Pons (tissue), 1 donor: ENCODE measurements at places on chromosomes 5 and 9.

- no peak for DNase-seq
Observed at GRCh38 chr9:5013374-5013773, 28.3 kb downstream of the JAK2 start.

DNA sequence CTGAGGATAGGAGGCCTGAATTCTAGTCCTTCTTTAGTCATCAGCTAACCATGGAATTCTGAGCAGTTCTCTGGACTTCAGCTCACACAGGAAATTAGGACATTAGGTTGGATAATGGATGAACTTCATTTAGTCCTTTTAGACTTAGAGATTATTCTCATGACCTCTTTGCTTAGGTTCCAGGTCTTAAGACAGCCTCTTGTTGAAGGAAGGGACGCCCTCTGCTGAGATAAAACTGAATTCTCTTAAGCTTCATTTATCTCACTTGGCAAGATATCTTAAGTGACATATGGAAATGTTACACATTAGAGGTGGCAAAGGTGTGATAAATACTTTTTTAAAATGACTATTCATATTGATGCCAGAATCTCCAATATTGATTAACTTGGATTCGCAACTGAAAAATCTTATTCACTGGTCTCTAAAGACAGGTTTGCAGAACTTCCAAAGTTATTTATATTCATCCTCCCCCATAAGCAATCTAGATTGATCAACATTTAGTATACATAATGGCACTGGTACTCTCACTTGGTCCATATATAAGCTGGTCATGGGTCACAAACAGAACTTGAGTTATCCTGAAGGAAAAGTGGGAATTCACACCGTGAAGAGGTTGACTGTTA, 16.9 kb upstream of the ZNF366 start:
- DNase-seq: peak; percentile 72

- no peak for DNase-seq
Observed at GRCh38 chr5:159426694-159427093, 96.4 kb upstream of the IL12B start.

- no peak for DNase-seq
Observed at GRCh38 chr5:33761139-33761538, 130.7 kb downstream of the ADAMTS12 start.

- no peak for DNase-seq
Observed at GRCh38 chr5:135831439-135831838, 3.0 kb upstream of the SLC25A48 start.

DNA sequence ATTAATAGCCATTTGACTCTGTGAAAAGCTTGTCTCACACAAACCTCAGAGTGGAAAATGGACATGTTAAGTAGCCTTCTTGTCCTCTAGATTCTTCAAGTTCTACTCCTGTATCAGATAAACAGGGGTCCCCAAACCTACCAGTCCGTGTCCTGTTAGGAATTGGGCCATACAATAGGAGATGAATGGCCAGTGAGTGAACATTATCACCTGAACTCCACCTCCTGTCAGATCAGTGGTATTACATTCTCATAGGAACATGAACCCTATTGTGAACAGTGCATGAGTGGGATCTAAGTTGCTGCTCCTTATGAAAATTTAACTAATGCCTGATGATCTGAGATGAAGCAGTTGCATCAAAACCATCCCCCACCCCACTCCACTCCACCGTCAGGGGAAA, 136.3 kb downstream of the TMEM232 start:
- DNase-seq: no peak

GRCh38 chr5:134526483-134527155, 1.1 kb downstream of the JADE2 start:
- DNase-seq: no peak

GRCh38 chr5:53277491-53277890, 167.9 kb upstream of the MOCS2 start:
- DNase-seq: no peak

DNA sequence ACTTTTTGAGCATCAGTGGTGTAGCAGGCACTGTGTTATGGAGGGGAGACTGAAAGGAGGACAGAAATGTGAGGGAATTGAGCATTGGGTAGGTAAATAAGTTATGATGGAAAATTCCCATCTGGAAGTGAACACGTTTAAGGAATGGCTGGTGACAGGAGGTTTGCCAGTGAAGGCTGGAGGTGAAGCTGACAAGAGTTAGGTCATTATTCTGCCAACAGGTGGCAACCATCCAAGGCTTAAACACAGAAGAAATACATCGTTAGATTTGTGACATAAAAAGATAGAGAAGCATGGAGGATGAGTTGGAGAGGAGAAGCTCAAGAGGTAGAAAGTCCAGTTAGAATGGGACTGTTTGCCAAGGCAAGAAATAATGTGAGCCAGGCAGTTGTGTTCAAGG, 455.3 kb upstream of the SGCD start:
- DNase-seq: no peak

- no peak for DNase-seq
Observed at GRCh38 chr5:32790411-32790951, 79.4 kb downstream of the NPR3 start.

GRCh38 chr9:133526721-133527321, 2.1 kb upstream of the MYMK start:
- peak; percentile 91 for DNase-seq

DNA sequence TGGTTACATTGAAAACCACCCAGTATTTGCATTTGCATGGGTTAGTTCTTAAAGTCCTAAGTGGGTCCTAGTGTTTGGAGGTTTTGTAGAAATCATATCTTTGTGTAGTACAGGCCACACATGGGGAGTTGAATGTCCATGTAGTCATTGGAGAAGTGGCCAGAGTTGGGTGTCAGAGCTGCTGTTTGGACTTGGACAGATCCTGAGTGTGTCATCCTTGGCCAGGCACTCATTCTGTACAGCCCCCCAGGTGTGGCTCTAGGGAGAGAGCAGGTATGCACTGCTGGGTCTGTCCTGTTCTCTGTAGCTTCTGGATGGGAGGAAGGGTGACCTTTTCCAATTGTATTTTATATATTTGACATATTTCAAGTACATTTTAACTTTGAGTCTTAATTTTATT, 82.4 kb downstream of the IQGAP2 start:
- DNase-seq: no peak

- no peak for DNase-seq
Observed at GRCh38 chr5:97209343-97209742, 26.3 kb upstream of the RIOK2 start.

DNA sequence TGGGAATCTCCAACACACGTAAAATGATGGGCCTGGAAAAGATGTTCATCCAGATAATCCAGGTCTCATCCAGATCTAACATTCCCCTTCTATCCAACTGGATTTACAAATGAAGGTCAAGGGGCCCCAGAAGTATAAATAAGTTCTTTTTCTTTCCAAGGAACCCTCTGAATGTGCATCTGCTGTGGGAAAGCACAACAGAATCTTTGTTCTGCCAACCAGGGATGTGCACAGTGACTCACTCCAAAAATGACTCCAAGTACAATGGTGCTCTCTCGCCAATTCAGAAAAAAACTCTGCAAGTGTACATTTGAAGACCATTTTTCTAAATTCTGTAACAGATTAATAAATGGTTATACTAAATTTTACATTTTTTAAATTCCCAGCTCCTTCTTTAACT, 12.4 kb downstream of the RAPGEF6 start:
- peak; percentile 97 for DNase-seq

- DNase-seq: no peak
Observed at GRCh38 chr5:144028058-144028457, 142.4 kb downstream of the YIPF5 start.

DNA sequence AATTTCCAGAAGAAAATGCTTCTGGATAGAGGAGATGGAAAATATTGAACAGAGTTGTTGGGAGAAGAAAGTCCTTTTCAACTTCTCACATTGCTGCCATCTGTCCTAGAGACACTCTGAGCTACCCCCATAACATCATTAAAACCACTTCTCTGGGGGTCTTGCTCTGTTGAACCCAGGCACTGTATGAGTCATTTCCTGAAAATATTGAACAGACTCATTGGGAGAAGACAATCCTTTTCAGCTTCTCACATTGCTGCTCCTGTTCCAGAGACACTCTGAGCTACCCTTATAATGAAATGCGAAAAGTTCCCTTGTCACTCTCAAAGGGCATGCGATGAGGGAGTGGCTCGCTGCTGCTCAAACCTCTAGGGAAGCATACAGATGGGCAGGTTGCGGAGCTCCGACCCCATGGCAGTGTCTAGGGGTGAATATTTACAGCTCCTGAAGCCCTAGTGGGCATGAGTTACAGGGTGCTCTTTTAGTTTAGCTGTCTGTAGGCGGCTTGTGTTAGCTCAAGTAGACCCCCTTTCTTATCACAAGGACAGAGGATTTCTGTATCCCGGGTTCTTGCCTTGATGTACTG, 90.7 kb downstream of the CDKN2A start:
- DNase-seq: no peak

- no peak for DNase-seq
Observed at GRCh38 chr5:135106610-135107471, 72.8 kb upstream of the PITX1 start.

- DNase-seq: no peak
Observed at GRCh38 chr5:151917904-151918303, 6.7 kb downstream of the GLRA1 start.

- no peak for DNase-seq
Observed at GRCh38 chr5:63081402-63081801, 502.8 kb downstream of the LRRC70 start.

DNA sequence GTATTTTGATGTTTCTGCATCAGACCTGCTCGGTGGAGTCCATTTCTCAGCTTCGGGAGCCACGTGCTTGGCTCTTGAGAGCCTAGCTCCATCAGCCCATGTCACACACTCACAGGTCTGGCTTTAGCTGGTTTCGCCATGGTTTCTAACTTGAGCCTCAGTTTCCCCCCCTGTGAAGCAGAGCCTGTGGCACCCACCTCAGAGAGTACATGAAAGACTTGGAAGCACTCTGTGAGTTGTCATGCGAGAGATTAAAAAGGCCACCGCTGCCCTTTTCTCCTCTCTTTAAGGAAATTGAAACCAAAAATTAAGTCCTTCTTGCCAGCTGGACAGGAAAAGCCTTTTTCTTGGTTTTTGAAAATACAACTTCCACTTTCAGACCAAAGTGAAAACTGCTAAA, 8.8 kb downstream of the TENT4A start:
- peak; percentile 25 for DNase-seq

- no peak for DNase-seq
Observed at GRCh38 chr5:175681968-175682340, 24.1 kb downstream of the HRH2 start.

DNA sequence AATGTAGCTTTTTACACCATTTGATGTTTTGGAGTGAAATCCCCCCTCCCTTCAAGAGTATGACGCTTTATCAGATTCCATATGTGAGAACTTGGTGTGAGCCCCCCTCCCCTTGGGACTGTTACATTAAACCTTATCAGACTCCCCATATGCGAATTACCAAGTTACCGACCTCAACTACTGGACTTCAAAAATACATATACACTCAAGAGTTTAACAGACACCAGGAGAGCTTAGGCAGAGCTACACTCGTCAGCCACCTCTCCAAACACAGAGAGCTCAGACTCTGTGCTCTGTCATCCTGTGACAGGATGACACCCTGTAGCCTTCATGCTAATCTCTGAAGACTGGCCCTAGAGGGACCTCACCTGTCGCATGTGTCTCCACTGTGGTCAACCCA, 50.2 kb downstream of the FAM114A2 start:
- DNase-seq: no peak

- DNase-seq: peak; percentile 85
Observed at GRCh38 chr5:127492854-127493738, 24.3 kb upstream of the PRRC1 start.

DNA sequence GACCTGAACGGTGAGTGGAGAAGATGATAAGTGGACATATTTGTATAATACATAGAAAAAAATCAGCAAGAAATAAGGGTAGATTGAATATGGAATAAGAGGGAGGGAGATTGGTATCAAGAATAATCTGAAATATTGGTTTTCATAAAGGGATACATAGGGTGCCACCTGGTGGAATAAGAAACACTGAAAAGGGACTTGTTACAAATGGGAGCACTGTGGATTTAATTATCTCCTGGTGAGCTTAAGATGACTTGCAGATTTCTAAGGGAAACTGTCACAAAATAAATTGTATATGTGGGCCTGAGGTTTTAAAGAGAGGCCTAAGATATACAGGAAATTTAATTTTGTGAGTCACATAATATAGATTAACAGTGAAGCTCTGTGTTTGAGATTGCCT, 1403.5 kb upstream of the CDH18 start:
- no peak for DNase-seq

- DNase-seq: no peak
Observed at GRCh38 chr5:179253730-179254129, 91.5 kb downstream of the ADAMTS2 start.

- DNase-seq: no peak
Observed at GRCh38 chr5:138469540-138470321, 4.5 kb downstream of the EGR1 start.

DNA sequence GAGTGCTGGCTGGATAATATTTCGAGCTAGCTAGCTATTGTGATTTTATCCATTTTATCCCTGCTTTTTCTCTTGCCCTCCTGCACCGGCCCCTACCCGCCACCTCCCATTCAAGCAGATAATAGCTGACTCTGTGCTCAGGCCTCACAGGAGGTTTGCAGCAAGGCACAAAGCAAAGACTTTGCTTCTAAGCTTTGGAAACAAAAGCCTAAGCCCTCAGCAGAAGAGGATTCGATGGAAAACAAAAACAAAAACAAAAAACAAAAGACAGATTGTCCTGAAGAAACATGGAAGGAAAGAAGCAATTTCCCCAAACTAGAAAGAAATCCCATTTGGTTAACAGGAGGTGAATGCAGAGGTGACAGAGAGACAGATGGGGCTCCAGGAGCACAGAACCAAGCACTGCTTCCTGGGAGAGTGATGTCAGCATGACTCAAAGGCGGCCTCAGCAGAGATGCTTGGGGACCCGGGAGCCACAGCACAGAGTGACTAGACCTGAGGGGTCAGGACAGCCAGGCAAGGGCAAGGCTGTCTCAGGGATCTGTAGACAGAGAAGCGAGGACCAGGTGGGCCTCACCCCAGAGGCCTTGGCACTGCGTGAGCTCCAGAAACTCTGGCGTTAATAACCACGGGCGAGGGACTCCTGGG, 28.4 kb downstream of the MTX3 start:
- no peak for DNase-seq

GRCh38 chr9:110452227-110452801, 114.7 kb upstream of the TXNDC8 start:
- no peak for DNase-seq

DNA sequence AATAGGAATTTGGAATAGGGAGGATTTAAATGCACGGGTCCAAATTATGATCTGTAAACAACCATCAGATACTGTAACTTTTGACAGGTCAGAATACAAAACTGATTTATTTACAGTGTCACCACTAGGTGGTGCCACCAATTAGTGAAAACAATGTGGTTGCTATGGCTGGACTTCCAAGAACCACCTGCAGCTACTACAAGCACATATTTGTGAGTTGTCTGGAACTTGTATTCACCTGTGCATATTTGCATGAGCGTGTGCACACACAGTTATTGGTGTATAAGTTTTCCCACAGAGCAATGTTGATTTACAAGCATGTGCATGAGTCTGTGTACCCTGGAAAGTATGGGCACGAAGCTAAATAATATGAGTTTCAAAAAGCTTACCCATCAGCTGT, 3.0 kb upstream of the HRCT1 start:
- DNase-seq: peak; percentile 72

DNA sequence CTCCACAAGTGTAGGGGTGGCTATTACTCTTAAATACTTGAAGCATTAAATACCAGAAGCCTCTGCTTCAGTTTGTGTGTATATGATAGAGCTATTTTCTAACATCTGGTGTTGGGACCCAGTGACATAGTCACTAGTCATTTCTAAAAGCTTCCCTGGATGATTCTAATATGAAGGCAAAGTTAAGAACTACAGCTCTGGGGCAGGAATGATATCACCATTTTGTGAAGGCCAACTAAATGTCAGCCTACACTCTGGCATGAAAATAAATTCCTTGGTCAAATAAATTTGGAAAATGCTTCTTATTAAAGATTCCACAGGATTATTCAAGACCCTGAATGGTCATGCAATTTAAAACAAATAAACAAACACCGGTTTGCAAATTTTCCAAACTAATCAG, 197.7 kb downstream of the PLK2 start:
- no peak for DNase-seq
